ENCODE measurements at places on chromosomes 6 and 20.
A peak's percentile ranks its signal among the peaks of the same experiment; 100 is the strongest.

GRCh38 chr6:46235242-46235641 is 64.5 kb upstream of the ENPP5 start:
- no peak for DNase-seq

DNA sequence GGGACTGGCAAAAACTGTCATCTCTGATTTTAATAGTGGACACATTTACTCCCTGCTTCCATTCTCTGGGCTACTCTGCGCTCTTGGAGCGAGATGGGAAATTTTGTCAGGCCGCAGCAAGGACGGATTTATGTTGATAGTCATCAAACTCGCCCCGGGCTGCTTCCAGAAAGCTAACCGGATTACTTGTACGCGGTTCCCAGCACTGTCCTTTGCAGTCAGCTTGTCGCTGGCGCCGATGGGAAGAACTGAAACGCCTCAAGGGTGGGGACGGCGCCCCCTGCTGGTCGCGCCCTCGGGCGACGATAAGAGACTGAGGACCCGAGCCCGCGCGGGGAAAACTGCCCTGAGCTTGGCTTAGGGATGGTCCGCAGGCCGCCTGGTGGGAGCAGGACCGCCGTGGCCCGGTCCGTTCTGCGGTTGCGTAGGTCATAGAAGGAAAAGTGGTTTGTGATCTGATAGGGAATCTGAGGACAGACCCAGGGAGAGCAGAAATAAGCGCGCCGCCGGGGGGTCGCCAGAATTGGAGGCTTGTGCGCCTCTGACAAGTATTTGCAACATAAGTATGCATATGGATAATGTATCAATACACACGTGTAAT is 984 bp upstream of the ABT1 start:
- peak; percentile 66 for DNase-seq

DNA sequence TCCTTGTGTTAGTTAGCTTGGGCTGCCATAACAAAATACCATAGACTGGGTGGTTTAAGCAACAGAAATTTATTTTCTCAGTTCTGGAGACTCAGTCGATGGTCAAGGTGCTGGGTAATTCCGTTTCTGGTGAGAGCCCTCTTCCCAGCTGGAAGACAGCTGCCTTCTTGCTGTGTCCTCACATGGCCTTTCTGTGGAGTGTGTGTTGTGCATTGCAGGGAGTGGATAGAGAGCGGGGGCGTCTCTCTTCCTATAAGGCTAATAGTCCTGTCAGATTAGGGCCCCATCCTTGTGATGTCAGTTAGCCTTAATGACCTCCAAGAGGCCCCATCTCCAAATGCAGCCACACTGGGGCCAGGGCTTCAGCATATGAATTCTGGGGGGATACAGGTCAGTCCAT is 19.2 kb downstream of the CHMP4B start:
- DNase-seq, result no peak

DNA sequence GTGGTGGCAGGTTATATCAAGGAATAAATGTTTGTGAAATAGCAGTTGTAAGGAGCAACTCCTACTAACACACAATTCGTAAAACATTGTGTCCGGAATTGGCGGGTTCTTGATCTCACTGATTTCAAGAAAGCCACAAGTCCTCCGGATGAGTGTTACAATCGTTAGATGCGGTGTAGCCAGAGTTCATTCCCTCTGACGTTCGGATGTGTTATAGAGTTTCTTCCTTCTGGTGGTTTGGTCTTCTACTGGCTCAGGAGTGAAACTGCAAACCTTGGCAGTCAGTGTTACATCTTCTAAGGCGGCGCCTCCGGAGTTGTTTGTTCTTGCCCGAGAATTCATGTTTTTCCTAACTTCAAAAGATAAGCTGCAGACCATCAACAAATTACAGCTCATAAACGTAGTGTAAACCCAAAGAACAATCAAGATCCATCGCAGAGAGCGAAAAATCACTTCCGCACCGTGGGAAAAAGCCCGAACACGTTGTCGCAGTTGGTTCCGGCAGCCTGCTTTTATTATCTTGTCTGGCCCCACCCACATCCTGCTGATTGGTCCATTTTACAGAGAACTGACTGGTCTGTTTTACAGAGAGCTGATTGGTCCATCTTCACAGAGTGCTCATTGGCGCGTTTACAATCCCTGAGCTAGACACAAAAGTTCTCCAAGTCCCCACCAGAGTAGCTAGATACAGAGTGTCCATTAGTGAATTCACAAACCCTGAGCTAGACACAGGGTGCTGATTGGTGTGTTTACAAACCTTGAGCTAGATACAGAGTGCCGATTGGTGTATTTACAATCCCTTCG is 58.2 kb downstream of the TRIM27 start:
- DNase-seq, result no peak

DNA sequence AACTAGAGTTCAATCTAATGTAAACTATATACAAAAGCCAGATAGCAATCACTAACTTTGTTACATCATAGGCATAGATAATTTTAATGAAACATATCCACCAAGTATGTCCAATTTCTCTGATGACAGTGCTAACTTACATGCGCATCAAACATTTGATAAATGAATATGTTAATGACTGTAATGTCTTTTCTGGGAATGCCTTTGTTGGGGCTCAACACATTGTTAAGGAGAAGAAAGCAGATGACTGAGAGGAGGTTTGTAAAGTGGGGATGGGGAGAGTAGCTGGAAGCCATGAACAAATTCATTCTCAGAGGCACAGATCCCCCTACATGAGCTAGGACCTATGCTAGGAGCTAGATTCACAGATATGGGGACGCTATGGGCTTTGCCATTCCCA is 950.0 kb downstream of the KIF16B start:
- no peak for DNase-seq

- DNase-seq, result no peak
Observed at GRCh38 chr6:3584606-3585005, 127.8 kb upstream of the SLC22A23 start.

DNA sequence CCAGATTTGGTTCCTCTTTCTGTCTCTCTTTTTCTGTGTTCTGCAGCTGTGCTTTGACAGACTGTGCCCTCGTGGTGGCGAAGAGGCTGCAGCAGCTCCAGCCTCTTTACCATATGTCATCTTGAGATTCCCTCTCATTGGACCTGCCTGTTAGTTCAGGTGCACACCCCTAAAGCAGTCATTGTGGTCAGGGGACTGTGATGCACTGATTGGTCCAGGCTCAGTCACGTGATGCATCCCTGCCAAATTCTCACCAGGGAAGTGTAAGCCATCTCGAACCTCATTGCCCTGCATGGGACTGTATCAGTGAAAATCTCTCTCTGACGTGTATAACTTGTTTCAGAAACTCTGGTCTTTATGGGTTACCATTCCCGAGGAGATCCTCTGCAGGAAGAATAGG is 160.3 kb downstream of the EYA2 start:
- no peak for DNase-seq

DNA sequence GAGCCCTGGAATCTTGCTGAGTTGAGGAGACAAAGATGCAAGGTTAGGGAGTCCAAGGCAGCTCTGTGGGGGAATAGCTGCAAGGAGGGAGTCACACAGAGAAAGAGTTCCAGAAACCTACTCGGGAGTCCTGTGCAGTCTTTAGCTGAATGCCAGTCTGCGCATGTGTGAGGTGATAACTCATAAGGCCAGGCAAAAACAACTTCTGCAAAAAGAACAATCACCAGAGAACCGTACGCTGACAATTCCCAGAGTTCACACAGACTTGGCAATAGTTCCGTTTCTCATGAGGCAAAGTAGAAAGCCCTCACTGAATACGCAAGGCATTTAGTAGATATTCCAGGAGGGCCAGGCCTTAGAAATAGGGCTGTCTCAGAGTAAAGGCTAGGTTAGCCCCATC is 135.2 kb upstream of the TAB2 start:
- DNase-seq, result no peak

DNA sequence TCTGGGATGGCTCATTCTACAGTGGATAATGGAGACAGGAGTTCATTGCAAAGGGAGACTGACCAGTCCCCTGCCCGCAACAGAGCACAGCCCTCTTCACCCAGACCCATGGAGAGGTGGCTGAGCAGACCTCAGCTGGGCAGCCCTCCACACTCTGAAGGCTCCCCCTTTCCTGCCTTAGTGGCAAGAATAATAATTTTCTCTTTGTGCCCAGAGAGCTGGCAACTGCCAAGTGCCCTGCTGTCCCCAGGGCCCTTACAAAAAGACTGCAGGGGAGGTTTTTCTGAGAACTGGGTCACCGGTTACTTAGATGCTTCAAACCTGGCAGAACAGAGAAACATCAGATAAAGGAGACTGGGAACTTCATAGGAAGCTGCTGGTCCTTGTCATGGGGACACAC is 35.4 kb upstream of the ZNFX1 start:
- no peak for DNase-seq

GRCh38 chr20:36439040-36439730 is 102.1 kb upstream of the MYL9 start:
- no peak for DNase-seq

DNA sequence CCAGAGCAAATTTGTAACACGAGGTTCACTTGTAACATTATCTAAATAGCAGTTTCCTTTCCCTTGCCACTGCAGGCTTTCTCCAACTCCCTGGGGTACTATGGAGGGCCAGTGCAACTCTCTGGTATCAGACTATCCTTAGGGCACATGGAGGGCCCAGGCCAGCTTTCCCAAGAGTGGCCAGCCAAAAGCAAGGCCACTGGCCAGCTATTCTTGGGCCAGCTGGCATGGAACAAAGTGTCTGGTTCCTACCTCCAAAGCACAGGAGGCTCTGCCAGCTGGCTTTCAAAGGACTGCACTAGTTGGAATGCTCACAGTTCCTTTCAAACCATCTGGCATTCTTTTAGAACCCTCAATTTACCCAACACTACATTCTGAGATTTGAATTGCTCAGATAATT is 8.7 kb downstream of the RNF24 start:
- DNase-seq, result no peak

DNA sequence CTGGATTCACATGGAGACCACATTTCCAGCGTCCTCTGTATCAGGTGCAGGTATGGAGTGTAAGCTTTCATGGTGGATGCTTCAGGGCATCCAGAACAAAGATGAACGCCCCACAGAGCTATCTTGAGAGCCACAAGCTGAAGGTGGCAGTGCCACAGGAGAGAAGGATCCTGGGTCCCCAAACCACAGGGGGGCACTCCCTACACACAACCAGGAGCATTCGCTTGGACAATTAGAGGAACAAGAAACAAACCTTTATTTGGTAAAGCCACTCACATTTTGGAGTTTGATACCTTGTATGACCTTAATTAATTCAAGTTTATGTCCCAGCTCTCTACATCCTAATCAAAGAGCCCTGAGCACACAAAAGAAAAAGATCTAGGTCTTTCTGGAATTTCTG is 406.3 kb downstream of the PREX1 start:
- no peak for DNase-seq

DNA sequence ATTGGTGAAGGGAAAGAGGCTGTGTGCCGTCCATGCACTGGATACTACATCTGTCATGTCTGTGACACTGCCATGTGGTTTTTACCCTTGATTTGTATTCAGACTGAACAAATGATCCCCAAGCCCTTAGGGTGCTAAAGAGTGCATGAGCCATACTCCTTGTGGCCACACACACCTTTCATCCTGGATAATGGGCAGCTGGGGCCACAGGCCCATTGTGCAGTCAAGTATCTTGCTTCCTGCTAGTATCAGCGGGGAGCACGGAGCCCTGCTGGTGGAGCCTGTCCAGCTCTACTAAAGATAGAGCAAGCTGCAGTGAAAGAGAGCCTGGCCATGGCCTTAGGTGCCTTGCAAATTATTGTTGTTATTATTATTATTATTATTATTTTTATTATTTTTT is 75.1 kb downstream of the SLX4IP start:
- no peak for DNase-seq

DNA sequence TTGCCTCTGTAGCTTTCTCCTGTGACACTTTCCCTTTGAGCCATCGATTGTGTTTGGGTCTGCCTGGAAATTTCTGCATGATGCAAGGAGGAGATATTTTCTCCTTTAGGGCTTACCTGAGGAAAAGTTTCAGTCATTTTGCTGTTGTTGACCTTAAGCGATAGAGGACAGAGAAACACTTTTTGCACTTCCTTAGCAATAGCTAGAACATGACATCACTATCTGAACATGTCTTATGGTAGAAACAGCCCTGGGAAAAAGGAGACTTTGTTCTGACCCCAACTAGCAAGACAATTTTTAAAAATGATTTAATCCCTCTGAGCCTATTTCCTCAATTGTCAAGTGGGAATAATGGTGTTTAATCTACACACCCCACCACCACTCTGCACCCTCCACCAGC is 9.7 kb upstream of the FILIP1 start:
- DNase-seq, result no peak

GRCh38 chr6:69841862-69842261 is 24.5 kb upstream of the COL19A1 start:
- DNase-seq, result no peak

DNA sequence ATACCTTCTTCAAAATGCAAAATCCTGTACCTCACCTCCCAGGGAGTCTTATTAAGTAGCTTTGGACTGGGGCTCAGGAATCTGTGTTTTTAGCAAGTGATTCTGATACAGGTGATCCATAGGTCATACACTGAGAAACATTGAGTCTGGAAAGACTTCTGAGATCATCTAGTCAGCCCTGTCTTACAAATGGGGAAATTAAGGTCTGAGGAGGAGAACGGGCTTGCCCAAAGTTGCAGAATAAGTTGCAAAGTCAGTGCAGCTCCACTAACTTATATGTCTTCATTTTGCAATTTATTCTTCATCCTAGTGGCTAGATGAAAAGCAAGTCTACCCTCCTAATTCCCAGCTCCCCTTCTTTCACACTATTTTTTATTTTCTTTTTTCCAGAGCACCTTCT is 28.9 kb downstream of the KCNS1 start:
- DNase-seq, result no peak

GRCh38 chr6:150734235-150734634 is 131.3 kb upstream of the MTHFD1L start:
- no peak for DNase-seq

DNA sequence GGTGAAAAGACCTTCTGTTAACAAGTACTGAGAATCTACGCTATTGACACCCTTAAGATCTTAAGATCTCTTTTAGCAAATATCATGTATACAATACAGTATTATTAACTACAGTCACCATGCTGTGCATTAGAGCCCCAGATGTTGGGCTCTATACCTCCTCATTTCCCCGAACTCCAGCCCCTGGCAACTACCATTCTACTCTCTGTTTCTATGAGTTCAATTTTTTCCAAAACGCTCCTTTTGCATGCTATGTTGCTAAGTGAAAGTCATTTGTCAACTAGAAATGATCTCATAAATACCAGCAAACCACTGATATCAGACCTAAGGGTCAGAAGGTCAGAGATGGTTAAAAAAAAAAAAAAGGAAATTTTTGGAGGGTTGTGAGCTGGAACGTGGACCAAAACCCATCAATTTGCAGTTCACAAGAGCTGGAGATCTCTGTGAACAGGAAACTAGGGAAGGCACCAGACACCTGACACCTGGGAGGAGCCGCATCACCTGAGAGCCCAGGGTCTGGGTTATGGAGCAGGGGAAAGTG is 122.0 kb upstream of the KCNK16 start:
- DNase-seq, result no peak
